ENCODE measurements at places on chromosomes 7 and 10.

DNA sequence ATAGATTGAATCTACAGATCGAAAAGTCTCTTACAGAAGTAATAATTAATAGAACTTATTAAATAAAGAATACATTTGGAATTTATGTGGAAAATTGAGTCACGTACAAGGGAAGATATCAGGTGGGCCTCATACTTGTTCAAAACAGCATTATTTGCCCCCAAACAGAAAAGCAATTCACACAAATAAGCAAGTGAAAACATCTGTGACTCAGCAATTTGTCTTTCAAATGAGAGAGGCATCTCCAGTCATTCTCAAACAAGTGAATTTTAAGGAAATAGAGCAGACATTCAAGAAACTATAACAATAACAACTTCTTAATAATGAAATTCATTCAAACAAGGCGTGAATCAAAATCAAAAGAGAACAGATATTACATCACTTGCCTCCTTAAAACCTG lies 50.1 kb downstream of the SEMA3A start:
- DNase-seq: no peak

GRCh38 chr10:49837051-49837478 lies 74.9 kb upstream of the OGDHL start:
- DNase-seq: no peak

DNA sequence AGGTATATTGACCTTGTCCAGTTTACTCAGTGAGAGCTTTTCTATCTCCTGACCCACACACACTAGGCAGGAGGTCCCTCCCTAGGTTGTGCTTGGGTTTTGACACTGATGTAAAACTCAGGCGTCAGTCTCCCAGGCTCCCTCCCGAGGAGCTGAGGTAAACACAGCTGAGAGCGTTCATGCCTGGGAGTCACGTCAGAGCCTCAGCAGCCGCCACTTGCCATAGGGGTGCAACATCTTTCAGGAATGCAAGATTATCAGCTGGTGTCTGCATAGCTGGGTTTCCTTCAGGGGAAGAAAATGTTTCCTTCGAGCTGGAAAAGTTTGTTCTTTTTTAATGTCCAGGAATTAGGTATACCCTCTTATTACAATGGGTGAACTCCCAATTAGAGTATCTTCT lies 70.6 kb downstream of the FGFR2 start:
- DNase-seq: no peak

DNA sequence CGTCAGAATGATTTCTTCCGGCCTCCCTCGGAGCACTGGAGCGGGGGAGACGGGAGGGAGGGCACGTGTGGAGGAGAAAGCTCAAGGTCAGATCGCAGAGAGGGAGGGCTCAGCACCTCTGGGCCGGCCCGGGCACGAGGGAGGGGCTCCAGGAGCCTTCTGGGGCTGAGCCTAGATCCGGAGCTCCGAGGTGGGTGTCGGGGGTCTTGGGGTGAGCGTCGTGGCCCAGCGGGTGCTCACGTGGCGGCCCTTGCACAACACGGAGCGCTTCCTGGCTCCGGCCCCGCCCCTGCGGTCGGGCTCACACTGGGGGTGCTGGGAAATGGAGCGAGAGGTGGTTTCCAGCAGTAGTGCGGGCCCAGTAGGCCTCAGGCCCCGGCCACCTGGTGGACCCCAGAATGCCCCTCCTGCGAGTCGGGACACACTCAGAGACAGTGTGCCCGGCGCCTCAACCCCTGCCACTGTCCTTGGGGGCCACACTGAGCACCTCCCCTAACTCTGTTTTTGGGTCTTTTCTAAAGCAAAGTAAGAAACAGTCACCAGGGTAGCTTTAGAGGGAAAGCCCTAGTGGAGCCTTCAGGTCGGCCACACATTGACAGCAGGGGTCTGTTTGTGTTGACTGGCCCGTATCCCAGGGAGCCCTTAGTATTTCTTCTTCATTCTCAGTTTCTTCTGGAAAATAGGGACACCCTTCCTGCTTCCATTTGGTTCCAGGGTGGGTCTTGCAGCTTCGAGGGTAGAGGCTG lies 798 bp downstream of the PPIF start:
- peak; percentile 64 for DNase-seq

DNA sequence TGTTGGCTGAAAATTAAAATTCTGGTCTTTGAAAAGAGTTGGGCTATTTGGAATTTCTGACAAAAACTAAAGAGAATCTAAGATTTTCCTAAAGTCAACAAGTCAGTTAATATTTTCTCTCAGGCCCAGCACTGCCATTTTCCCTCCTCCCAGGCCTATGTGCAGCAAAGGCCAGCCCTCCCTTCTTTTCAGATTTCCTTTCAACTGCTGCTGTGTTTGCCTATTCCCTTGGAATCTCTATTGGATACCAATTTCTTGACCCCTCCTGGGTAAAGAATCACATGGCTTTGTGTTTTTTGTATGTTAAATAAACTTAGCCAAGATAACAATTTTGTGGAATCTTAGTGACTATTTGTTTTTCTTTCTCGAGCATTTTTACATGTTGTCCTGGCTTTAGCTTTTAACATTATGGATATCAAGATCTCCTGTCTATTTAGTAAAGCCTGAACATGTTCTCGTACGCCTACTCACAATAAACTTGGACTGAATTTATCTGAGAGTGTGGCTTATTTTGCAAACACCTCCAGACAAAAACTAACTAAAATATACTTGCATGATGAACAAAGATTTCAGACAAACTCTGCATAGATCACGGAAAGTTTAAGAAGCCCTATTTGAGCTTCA lies 19.9 kb downstream of the MACC1 start:
- no peak for DNase-seq

GRCh38 chr10:75619635-75620034 lies 188.2 kb downstream of the LRMDA start:
- no peak for DNase-seq

DNA sequence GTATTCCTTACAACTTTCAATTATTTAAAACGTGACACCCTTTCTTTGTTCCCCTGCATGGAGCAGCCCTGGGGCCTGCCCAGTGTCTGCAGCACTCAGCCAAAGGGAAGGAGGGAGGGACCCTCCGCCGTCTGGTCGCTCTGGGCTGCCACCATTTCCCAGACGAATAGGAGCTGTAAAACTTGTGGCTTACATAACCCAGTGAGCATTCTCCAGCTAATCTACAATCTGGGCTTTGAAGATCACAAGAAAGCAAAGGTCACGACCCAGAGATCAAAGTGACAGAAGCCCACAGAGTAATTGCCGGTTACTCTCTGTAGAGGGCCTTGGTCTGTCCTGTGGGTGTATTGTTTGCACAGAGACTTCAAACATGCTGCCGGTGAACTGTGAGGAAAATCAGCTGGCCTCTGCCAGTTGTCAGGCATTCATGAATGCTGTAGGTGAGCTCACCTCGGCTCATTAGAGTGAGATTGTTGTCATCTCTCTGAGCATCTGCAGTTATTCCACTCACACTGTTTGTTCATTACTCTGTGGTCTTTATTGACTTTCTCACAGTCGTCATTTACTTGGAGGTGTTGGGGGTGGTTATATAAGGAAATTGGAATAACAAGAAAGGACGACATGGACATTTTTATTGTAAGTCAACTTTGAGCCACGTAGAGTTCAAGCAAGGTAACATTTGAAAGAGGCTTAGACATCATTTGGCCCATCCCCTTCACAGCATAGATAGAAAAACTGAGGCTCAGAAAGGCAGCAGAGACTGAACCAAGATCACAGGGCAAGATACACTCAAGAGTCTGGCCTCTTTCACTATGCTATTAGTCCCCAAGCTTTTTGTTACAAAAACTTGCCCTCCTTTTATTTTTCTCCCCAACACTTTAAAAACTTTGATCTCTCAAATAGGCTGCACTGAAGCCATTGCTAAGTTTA lies 619.8 kb downstream of the LRMDA start:
- DNase-seq: no peak

DNA sequence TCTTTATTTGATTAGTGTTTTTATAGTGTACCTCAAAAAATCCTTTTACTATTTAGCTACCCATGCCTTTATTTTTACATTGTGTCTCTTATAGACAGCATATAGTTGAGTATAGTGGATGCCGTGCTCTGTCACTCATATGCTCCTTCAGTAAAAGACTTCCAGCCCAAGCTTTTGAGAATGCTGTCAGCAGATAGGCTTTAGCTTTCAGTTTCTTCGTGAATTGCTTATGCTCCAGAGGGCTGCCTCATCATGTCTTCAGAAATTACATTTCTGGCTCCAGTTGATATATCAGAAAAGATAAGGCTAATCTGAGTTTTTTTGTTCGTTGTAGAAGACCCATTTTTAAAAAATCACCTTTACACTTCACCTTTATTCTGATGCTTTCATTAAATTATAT lies 332.0 kb downstream of the NXPH1 start:
- DNase-seq: no peak

DNA sequence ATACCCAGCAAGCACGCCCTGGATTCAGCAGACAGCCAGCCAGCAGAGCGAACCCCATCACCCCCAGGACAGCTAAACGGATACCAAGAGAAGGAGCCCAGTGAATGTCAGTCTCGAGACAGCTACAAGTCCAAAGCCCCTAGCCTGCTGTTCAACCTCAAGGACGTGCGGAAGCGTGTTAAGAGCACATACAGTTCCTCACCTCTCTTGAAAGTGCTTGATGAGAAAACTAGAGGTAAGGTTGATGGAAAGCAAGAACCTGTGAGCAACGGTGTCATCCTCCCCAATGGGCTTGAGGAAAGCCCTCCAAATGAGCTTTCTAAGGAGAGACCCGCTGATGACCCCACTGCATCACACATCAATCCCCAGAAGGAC lies 24.9 kb downstream of the C10orf71 start:
- DNase-seq: no peak

- no peak for DNase-seq
These were observed 47.2 kb downstream of the CAMK1D start for GRCh38 chr10:12396567-12396966.

- no peak for DNase-seq
These were observed at the start of gene PARD3 for GRCh38 chr10:34815185-34816084. TSS of gene PARD3 (minus strand) at chr10:34815296. CDS start at chr10:34814995, 301 bp downstream.

- DNase-seq: no peak
These were observed 81.0 kb upstream of the LRRC4 start for GRCh38 chr7:128112018-128112780.

GRCh38 chr10:122130474-122131110 lies 140.5 kb upstream of the BTBD16 start:
- DNase-seq: no peak

DNA sequence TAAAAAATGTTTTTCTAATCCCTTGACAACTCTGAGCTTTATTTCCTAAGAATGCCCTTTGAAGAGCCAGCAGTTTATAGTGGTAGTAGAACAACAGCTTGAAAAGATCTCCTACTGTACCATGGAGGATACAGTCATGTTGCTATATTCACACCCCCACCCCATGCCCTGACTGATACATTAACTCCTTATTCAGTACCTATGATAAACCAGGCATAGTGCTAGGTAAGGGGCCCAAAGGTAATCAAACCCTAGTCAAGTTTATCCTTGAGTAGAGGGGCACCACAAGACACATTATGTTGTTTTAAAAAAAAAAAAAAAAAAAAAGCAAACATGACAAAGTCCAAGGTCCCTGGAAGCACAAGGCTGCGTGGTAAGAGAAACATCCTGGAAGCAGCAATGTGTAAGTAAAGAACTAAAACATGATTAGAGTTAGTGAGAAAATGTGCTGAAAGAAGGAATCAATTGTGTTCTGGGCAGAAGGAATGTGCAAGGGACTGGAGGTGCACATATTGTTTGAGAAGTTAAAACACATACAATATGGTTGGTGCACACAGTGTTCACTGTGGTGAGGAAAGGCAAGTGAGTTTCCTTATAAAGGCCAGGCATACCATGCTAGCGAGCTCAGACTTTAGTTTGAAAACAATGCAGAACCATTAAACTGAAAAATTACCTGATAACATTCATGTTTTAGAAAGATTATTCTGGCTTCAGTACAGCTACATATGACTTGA lies 51.2 kb downstream of the PDE1C start:
- no peak for DNase-seq

DNA sequence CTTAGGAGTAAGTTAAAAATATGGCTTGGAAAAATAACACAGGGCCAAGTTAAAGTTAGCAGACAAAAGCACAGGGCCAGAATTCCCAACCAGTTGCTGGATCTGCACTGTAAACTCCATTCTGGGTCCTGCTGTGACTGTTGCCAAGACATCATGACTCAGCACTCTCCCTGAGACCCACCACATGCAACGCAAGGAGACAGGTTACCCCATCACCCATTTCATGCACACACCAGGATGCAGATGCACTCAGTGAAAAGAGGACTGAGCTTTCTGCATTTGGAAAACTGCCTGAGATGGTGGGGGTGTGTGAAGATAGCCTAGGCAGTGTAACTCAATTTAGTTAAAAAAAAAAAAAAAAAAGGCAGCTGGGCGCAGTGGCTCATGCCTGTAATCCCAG lies 97.6 kb upstream of the ZNF438 start:
- DNase-seq: no peak

- DNase-seq: no peak
These were observed 26.3 kb downstream of the HECW1 start for GRCh38 chr7:43138710-43139109.

DNA sequence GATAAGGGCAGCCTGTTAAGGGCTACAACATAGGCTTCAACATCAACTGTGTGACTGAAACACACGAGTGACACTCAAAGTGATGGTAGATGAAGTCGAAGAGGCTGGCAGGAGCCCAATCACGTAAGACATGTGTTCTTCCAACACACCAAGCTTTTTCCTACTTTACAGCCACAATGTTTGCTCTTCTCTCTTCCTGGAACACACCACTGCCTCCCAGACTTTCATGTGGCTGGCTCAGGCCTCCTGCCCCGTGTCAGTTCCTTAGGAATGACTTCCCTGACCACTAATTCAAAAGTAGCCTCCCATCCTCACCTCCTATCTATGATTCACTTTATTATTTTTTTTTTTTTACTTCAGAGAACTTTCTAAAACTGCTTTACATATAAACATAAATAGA lies 209.2 kb downstream of the GPAM start:
- DNase-seq: no peak

- DNase-seq: no peak
These were observed 11.3 kb upstream of the DPYSL4 start for GRCh38 chr10:132175408-132175807.

DNA sequence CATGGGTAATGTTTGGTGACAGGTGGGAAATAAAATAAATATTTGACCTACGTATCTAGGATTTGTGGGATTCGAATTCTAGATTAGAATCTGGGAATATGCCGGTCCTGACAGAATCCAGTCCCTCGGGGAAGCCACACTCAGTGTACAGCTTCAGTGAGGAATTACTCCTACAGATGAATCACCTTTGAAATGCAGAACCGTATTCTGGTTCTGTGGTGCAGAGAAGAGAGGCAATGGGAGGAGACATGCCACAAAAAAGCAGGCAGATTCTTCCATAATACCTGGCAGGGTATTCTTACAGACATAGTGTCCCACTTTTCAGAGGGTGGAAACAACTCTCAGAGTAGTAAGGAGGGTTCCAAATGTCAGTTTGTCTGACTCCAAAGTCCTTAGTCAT lies 286.9 kb downstream of the SORCS1 start:
- DNase-seq: no peak
